ENCODE measurements at places on chromosomes 7 and 10.
A peak's percentile ranks its signal among the peaks of the same experiment; 100 is the strongest.

GRCh38 chr10:74748468-74749031 is 77.8 kb upstream of the KAT6B start:
- DNase-seq, result no peak

DNA sequence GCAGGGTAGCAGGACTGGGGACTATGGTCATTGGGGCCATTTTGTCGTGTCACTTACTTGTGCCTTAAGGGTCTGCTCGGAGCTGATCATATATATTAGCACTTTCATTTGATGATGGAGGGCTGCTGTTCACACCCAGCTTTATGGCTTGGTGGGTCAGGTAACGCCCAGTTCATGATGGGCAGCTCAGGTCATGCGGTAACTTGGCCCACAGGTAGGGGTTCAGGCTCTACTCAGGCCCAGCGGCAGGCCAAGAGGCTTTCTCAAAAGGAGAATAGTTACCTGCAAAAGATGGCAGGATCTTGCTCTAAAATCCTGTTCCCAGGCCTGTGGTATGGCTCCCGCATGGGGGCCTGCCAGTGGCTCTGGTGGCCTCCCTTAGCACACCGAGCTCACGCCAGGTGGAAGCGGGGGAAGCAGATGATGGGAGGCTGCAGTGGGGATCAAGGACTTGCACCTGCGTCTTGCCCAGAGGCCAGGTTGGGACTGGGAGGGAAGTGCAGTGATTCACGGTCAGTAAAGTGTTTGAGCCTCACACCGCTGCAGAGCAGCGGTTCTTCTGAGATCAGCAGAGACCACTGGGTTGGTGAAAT is 109.5 kb downstream of the ADCY1 start:
- DNase-seq, result peak; percentile 30

- no peak for DNase-seq
Measured at GRCh38 chr7:146772601-146773000, 656.0 kb downstream of the CNTNAP2 start.

DNA sequence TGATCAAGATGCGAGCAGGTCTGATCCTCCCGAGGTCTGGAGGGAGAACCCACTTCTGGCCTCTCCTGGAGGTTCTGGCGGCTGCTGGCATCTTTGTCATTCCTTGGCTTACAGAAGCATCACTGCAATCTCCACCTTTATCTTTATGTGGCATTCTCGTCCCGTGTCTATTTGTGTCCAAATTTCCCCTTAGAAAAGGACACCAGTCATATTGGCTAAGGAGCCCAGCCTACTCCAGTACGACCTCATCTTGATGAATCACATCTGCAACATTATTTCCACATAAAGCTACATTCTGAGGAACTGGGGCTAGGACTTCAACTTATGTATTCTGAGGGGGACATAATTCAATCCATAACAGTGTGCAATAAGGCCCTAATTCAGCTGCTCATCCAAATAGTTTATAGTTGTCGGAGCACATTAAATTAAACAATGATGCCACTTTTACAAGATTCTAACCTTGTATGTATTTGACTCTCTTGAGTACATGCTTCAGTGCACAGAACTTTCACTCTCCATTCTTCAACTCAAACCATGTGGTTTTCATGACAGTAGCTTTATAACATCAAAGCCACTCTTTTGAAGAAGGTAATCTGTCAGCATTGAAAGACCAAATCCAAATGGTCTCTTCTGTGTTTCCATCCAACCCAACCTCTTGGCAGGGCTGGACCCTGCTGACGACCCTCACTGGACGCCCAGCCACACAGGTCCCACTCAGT is 86.2 kb upstream of the DDC start:
- DNase-seq, result no peak

DNA sequence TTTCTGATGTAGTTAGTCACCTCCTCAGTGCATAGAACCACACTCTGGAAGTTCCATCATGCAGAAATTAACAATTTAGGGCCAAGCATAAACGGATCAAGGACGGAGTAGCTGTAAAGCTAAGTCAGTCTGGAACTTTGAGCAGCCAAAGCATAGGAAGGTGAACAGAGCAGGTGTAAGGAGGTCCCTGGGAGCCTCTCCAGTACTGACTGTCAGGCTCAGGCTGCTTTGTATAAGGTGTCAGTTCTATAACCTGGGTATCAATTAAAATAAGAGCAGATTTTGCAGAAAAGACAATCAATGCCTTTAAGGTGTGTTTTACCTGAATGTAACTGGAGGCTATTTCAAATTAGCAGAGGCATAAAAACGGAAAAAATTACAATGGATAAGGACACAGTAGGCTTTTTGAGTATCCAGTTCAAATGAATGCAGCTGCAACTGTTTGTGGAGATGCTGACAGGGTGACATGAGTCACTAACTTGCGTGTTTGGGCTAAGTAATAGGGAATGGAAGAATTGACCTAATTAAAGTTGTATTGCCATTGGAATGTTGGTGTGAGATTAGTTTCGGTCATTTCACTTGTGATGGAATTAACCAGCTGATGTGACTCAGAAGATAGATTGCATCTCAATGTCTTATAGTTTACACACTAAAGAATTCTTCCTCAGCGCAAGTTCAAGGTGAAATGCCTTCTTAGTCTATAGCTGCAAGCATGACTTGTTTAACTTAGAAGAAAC is 417.9 kb upstream of the CNTNAP2 start:
- no peak for DNase-seq

DNA sequence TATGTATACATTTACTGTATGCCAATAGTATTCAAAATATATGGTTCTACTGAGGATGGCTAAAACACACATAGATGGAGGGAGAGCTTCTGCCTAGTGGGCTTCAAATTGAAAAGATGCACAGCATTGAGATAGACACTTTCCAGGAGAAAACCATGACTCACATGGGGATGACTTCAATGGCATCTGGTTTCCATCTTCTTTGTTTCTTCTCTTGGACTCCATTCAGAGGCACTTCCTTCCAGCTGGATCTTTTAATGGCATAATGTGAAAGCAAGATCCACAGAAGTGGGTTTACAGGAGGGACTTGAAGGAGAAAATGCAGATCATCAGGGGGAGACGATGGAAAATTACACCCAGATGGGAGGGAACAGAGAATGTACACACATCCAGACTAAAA is 84.9 kb downstream of the ZNF365 start:
- DNase-seq, result no peak

DNA sequence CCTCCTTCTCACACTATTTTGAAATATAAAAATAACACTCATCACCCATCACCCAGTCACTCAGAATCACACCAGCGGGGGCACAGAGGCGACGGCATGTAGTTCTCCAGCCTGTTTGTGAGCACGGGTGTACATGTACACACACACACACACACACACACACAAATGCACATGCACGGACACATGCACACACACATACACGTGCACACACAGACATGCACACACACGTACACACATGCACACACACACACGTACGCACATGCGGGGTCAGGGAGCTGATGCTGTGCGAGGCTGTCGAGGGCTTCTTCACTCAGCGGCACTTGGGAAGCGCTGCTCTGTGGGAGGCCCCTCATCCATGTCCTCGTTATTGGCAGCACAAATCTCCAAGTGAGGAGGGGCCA is 178.8 kb downstream of the ELFN1 start:
- no peak for DNase-seq

DNA sequence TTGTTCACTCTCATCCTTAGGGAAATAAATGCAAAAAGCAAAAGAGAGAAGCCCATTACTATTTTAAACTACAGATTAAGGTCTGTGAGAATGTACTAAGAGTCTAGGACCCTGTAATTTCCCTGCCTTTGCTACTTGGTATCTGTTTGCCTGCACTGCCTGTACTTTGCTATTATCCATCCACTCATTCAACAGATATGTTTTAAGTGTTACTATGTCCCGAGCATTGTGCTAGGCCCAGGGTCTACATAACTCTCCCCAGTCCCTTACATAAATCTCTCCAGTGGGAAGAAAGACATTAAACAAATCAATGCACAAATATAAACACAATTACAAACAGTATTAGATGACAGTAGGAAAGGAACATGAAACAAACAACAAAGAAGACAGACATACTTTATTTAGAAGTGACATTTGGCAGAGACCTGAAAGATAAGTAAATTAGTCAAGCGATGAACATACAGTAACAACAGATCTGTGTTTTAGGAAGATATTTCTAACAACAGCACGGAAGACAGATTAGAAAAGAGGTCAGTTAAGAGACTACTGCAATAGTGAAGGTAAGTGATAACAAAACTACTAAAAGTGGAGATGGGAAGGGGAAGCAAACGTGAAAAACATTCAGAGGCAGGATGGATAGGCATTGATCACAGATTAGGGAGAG is 30.0 kb downstream of the ZNF800 start:
- DNase-seq, result no peak

DNA sequence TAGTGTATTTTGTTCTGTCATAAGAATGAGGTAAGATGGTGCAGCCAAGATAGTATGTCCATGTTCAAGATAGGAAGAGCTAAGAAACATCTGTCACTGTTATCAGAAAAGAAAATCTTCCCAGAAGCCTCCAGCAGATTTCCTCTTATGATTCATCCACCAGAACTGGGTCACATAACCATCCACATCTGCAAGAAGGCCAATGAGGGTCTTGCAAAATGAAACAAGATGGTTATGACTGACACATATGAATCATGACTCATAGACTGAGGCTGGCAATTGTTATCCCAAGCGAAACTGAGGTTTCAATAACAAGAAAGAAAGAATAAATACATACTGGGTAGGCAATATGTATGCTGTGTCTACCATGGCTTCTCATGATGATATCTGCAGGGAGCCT is 30.3 kb downstream of the CCNJ start:
- no peak for DNase-seq

- DNase-seq, result no peak
Measured at GRCh38 chr10:133002685-133003084, 60.3 kb upstream of the CFAP46 start.

- no peak for DNase-seq
Measured at GRCh38 chr10:87675396-87676376, 16.0 kb downstream of the PAPSS2 start.
